Substantia nigra (tissue), 51 donors: ENCODE measurements at places on chromosomes 1 and 21.
A peak's percentile ranks its signal among the peaks of the same experiment; 100 is the strongest.

GRCh38 chr1:36710951-36711350 lies 228.2 kb upstream of the CSF3R start:
- no peak for DNase-seq

DNA sequence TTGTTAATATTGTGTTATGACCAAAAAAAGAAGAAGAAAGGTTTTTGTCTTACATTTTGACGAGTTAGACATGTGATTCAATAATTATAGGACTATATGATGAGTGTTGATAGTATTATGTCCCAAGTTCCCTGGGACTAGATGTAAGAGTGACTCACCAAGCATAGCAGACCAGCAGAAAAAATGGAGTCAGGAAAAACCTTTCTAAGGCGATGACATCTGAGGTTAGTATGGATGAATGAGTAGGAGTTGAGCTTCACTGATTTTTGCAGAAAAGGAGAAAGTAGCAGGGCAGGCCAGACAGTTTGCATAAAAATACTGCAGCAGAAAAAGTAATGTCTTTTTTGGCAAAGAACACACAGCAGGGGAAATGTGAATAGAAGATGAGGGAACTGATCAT lies 1041.3 kb upstream of the ADGRL4 start:
- DNase-seq, result no peak

- DNase-seq, result no peak
Measured at GRCh38 chr1:164660412-164660772, 101.4 kb downstream of the PBX1 start.

- no peak for DNase-seq
Measured at GRCh38 chr21:42237577-42237976, 18.6 kb downstream of the ABCG1 start.

DNA sequence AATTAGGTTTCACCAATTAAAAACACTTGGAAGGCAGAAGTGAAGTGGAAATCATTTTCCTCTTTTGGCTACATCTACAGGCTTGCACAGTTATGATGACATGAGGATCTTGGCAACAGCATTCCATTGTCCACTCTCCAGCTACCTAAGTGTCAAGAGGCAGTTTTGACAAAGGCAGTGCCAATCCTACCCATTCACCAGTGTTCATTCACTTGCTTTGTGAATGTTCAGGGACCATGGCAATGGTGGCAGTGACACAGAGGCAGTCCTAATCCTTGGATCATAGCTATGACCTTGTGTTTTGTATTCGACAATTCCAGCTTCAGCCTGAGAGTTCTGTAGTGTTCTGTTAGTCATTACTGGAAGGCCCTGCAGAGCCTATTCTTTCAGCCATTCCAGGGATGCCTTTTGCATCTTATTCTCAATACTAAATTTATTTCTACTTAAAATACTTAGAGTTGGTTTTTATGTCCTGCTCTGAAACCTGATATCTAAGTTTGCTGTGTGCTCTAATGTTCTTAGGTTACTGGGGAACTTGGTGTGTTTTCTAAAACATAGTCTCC lies 36.7 kb downstream of the CRB1 start:
- peak; percentile 13 for DNase-seq

DNA sequence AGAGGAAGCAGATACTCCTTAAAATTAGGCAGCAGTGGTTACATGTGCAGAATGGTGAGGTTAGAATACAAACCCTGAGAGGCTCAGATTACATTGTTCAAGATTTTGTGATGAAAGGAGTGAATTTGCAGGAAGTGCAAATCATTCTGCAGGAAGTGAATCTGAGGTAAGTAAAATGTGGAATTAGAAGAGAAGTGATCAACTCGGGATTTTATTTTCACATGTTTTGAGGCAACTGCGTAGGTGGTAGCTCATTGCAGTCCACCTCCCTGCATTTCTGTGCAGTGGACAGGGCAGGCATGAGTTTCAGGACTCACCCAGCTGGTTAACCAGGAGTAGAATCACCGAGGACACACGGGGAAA lies 2.1 kb upstream of the PLA2G2C start:
- DNase-seq, result no peak

DNA sequence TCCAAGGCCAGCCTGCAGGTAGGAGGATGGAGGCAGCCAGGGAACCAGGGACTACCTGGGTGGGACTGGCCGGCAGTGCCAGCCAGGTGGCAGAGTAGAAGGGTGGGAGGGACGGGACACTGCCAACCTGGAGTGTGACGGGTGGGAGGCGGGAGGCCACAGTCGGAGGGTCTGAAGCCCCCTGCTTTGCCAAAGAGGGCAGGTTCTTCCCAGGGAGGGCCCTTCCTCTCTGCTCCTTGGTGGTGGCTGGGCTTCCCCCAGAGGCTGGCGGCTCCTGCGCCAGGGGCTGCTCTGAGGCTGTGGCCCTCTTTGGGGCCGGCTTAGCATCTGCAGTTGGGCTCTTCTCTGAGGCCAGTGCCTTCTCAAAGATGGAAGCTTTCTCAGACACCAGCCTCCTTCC lies 8.7 kb upstream of the TNNT2 start:
- DNase-seq, result no peak

- DNase-seq, result no peak
Measured at GRCh38 chr21:15415541-15416261, 314.1 kb upstream of the USP25 start.

GRCh38 chr1:91833946-91834345 lies 52.0 kb downstream of the TGFBR3 start:
- DNase-seq, result no peak

GRCh38 chr1:178581351-178582303 lies 68.7 kb downstream of the TEX35 start:
- DNase-seq, result no peak

GRCh38 chr1:186214791-186215190 lies 160.3 kb downstream of the TPR start:
- no peak for DNase-seq

DNA sequence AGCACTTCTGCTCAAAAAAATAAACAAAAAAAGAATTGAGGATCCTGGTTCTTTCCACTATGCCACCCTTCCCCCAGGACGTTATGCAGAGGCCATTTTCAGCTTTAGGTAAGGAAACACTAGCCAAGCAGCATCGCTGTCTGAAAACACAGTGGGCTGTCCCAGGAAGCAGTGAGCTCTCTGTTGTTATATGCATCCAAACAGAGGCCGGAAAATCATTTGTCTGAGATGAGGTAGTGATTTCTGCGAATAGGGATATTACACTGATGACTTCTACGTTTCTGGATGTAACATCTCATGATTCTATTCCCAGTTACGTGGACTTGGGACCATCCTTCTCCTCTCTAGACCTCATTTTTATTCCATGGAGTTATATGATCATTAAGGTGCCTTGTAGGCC lies 137.2 kb downstream of the OMA1 start:
- no peak for DNase-seq
